Activated gamma-delta T cell (primary cell): ENCODE measurements at places on chromosomes 11 and 22.

DNA sequence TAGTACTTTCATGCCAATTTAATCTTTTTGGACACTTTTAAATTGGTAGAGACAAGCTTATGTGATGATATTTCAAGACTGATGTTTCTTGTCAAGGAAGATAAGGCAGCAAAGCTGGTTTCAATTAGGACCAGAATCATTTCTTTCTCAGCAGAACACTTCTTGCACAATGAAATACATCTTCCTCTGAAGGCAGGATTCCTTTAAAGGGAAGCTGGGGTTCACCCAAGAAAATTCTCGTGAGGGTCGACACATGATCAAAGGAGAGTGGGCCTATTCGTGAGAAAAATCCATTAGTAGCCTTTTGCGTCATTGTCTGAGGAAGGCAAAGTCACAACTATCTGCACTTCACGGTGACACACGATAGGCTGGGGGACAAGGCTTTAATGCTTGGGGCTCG lies 17.6 kb downstream of the TTC12 start:
- DNase-seq = no peak

- DNase-seq = no peak
Observed at GRCh38 chr11:123228496-123229163, 33.6 kb upstream of the CLMP start.

DNA sequence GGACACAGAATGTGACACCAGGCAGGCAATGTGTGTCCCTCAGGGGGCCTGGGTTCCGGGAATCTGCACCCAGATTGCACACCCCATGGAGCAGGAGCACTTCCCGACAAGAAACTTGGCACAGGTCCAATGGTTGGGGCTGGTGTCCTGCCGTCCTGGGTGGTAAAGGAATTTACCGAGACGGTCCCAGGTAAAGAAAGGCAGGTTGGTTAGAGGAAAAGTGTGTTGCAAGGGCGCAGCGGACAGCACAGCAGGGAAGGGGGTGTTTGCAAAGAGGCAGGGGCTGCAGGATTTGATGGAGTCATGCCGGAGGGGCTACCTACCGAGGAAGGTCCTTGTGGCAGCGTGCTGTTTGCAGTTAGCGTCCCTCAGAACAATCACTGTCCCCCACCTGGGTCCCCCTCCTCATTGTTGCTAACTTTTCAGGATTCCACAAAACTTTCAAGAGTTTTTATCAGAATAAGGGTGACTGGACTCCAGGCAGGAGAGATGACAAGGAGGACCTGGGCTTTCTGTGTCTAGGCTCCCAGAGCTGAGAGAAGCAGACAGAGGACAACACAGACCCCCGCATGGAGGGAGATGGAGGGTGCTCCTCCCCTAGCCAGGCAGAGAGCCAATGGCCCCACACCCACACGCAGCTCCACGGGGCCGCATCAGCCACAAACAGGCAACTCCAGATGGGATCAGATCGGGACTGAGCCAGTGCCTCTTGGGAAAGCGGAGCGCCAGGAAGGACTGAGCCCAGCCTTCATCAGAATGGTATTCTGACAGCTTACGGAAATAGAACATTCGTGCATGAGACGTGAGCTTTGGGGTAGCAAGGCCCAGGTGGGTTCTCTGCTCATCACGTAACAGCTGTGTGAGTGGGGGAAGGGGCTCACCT lies 1423.9 kb downstream of the BRD1 start:
- no peak for DNase-seq

DNA sequence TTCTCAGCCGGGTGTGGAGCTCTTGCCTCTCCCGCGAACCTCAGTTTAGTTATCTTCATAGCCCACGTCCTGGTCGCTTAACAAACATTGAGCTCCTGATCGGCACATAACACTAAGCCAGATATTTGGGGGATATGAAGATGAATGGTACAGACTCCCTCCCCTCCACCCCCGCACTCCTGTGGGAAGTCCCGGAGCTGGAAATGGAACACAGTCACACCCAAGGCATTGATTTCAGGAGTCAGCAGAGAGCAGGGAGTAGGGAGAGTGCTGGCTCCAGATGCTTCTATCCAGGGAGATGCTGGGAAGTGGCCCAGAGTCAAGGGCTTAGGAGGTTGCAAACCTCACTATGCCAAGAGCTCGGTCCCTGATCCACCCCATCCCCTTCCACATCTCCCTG lies 26.1 kb upstream of the CABP7 start:
- DNase-seq = no peak

DNA sequence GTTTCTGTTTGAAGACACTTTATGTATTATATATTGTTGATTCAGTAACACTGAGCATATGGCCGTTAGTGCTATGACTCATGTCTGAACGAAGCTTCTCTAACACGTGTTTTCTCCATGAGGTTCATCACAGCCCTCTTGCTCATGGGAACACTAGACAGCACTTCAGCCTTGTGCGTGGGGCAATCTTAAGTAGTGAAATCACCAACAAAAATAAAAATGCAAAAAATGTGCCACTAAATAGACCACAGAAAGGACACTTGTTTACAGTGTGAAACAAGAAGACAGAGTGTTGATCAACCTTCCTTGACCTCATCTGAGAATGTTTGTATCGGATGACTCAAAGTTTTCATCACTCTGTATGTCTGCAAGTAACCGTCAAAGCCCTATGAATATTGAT lies 94.5 kb downstream of the FDX1 start:
- no peak for DNase-seq

- no peak for DNase-seq
Observed at GRCh38 chr11:121032546-121032945, 8.6 kb downstream of the TBCEL start.

DNA sequence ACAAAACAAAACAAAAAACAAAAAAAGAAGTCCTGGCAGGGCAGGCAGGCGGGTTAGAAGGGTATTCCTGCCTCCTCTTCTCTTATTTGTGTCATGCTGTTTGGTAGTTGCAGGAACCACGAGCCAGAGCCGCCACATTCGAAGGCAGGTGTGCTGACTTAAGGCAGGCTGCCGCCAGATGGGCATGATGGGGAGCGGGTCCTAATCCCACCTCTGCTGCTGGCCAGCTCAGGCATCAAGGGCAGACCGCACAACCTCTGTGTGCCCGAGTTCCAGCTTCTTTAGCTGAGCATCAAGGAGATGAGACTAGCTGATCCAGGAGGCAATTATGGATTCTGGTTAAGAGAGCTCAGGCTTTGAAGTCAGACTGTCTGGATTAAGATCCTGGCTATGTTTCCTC lies 12.1 kb downstream of the OAF start:
- DNase-seq = no peak

GRCh38 chr22:50261615-50262459 lies at the start of gene MAPK12:
MAPK12 (minus strand) TSS chr22:50261683; CDS start chr22:50261509, 174 bp downstream.
- DNase-seq = no peak

DNA sequence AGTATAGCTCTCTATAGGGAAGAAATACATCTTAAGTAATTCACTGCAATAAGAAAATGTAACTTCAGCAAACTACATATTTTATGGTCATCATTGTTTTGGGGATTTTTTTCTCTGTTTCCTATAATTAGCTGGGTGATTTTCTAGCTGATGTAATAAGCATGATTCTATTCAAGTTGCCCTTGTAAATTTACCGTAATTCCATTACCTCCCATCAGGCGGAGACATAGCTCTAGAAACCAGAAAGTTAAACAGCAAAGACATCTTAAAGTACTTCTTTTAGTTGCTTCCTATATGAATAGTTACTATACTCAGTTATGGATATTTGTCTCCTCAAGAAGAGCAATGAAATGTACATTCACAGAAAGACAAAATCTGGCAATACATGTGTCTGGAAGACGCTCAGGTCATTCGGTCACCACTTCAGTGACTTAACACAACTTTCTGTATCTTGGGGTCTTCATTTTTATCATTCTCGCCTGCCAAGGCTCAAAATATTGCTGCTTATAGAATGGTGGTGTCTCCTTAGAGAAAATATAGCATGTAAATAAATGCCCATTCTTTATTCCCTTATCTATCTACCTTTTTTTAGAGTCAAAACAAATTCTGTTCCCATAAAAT lies 239.9 kb upstream of the ZC3H12C start:
- no peak for DNase-seq

- no peak for DNase-seq
Observed at GRCh38 chr11:71335371-71335770, 83.0 kb upstream of the SHANK2 start.

- no peak for DNase-seq
Observed at GRCh38 chr11:118415739-118416068, 14.3 kb downstream of the ATP5MG start.

DNA sequence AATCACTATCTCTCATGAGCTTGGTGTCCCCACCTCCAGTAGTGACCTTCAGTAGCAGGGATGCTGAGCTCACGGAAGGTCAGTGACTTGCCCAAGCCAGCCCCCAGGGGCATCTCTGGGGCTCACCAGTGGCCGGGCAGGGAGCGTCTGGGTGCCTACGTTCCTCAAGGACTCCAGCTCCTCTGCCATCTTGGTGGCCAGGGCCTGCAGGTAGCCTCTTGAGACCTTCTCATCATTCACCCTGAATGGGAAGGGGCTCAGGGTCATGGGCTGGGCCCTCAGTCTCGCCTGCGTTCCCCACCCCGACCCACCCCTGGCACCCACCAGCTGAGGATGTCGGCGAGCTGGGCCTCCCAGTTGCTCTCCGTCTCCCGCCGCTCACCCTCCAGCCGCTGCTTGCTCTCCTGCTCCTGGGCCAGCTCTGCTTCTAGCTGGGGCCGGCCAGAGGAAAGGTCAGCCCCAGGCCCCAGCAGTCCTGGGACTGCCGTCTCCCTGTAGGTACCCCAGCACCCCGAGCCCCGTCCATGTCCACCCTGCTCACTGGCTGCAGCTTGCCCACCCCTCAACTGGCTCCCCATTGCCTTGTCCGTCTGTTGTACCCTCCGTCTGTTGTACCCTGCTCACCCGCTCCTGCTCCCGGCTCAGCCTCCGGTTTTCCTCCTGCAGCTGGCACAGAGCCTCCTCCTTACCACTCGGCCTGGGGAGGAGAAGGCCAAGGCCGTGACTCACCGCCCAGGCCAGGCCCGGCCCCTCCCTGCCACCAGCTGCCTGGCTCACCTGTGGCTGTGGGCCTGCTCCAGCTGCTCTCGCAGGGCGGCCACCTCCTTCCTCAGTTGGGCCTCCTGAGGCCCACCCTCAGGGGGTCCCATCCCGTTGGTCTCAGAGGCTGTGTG lies 9.5 kb downstream of the CDC42BPG start:
- no peak for DNase-seq

- DNase-seq = no peak
Observed at GRCh38 chr11:43852057-43852636, 28.5 kb upstream of the ALKBH3 start.

- no peak for DNase-seq
Observed at GRCh38 chr11:30586251-30587144, at the start of gene MPPED2. MPPED2 (minus strand) TSS chr11:30586353; CDS start chr11:30580373, 5,980 bp downstream.

DNA sequence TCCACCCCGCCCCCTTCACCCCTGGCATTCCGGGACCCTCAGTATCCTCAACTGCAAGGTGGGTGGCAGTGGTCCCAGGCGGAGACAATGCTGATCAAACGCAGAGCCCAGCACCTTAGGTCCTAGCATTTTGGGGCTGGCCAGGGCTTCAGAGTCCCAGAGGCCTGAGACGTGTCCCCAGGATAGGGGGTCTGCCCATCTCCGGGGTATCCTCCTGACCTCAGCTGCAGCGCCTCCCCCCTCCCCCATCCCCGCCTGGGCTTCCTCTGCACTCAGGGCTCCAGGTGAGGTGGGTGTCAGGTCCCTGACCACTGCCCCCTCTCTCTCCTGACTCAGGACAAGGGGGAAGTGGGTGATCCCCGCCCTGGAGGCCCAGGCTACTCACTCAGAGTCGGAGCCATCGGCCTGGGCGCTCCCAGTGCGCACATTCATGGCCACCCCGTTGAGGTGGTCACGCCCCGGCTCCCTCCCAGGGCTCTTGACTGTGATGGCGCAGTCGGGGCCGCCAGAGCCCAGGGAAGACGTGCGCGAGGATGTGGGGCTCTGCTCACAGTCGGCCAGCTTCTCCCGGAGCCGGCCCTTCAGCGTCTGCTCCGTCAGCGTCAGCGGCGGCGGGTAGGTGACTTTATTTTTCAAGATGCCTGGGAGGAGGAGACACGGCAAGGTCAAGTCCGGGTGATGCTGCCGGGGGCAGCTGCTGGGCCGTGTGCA lies 28.3 kb downstream of the TRMU start:
- DNase-seq = no peak

DNA sequence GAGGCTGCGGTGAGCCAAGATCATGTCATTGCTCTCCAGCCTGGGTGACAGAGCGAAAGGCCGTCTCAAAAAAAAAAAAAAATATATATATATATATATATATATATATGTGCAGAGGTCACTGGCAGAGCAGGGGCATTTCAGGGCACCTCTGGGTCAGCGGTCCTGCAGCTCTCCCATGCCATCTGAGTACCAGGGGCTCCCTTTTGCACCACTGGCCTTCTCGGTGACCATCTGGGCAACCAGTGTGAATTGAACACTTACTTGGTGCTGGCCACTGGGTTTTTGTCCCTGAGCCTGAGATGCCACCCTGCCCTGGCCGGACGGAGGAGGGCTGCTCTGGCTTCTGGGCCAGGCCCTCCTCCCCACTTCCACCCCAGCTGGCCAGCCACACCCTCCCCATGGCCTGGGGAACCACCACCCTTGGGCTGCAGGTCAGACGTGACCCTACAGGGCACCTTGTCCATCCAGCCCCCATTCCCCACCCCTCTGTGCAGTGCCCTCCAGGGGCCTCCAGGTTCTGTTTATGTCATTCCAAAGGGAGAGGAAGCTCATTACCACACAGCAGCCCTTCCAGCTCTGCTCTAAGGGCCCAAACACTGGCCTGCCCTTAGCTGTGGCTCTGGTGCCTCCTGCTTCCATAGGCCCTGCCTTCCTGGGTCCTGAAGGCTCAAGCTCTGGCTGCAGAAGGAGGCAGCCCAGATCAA lies 10.3 kb downstream of the MAPK8IP1 start:
- DNase-seq = no peak

- no peak for DNase-seq
Observed at GRCh38 chr11:35721651-35722282, 59.2 kb downstream of the TRIM44 start.
